Left renal cortex interstitium (tissue), 4 donors: ENCODE measurements at places on chromosomes 16 and 17. TPM values are rescaled to one million over a fixed set of nuclear protein-coding genes. Genes with fewer than 3 reads are reported as not detected.
A peak's percentile ranks its signal among the peaks of the same experiment; 100 is the strongest.

- peak; percentile 53 for DNase-seq
These were observed 12.9 kb downstream of the SYCE1L start for GRCh38 chr16:77211880-77212740.

GRCh38 chr17:47717979-47718621, 14.9 kb upstream of the TBX21 start:
- DNase-seq: no peak

- no peak for DNase-seq
These were observed 31.6 kb downstream of the AATF start for GRCh38 chr17:36980280-36980761.

DNA sequence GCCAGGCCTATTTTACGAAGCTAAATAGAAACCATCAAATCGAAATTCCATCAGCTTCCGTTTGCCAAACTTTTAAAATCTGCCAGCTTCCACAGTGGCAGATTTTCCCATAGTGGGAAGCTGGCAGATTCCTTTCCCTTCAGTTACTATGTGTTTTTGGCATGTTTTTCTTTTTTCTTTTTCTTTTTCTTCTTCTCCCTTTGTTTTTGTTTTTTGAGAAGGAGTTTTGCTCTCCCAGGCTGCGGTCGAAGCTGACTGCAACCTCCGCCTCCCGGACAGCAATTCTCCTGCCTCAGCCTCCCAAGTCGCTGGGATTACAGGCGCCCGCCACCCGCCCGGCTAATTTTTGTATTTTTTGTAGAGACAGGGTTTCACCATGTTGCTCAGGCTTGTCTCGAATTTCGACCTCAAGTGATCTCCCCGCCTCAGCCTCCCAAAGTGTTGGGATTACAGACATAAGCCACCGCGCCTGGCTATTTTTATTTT, 684 bp upstream of the CWC25 start:
- DNase-seq: no peak

- DNase-seq: no peak
These were observed 31.6 kb upstream of the ASIC2 start for GRCh38 chr17:33324736-33325135.

GRCh38 chr16:79834720-79835119, 234.2 kb upstream of the MAF start:
- no peak for DNase-seq

- DNase-seq: no peak
These were observed 18.8 kb downstream of the RPH3AL start for GRCh38 chr17:333626-334396.

DNA sequence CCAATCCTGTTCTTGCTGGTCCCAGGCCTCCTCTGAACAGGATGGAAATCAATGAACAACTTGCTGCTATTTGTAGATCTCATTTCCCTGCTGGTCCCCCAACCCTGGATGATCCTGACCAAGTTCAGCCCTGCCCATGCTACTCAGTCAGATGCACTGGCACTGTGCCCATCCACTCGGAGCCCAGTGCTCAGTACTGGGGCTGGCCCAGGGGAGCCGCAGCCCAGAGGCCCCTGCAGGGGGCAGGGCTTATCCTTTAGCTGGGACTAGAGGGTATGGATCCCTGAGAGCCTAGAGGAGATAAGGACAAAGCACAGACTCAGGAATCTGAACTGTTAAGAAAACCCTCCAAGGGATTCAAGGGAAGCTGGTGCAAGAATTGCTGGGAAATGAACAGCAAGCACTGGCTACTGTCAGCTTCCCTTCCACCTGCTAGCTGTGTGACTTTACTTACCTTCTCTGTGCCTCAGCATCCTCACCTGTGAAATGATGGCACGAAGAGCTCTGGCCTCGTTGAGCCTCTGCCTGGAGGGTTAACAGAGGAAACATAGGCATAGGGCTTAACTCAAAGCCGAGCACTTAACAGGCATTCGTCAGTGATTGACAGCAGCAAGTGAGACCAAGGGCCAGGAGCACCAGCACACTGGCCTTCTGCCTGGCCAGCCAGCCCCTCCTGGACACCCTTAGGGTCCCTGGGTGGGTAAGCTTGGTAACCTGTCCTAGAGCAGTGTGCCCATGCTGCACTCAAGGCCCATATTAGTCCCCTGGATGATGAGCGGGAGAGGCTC, 29.8 kb upstream of the C1QL1 start:
- no peak for DNase-seq

Gene JPT2
- 80.9 TPM for polyA plus RNA-seq

GRCh38 chr17:55652825-55653224, 69.8 kb downstream of the TMEM100 start:
- DNase-seq: no peak

Gene DBNDD1
- polyA plus RNA-seq: 14.4 TPM

- DNase-seq: no peak
These were observed 271.1 kb upstream of the CCL2 start for GRCh38 chr17:33983824-33984574.

Gene PRR35
- 13.6 TPM for polyA plus RNA-seq

DNA sequence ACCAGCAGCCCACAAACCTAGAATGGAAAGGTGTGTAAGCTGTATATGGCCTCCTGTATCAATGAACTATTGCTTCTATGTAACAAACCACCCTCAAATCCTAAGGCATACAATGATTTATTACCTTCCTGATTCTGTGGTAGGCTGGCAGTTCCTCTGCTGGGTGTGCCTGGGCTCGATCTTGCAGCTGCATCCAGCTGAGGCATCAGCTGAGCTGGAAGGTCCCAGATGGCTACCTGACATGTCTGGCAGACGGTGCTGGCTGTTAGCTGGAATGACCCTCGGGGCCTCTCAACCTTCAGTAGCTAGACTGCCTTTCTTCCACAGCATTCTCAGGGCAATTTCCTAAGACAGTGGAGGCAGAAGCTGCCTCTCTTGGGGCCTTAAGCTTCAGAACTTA, 152.7 kb downstream of the RAB11FIP4 start:
- no peak for DNase-seq

Gene CDT1
- 9.5 TPM for polyA plus RNA-seq

- DNase-seq: no peak
These were observed at the start of gene PNMT for GRCh38 chr17:39667945-39668924. Gene PNMT, plus strand, starts transcription at chr17:39668453. Its CDS starts 23 bp downstream, at chr17:39668476.

GRCh38 chr16:67428146-67428731, 2.7 kb upstream of the HSD11B2 start:
- no peak for DNase-seq

DNA sequence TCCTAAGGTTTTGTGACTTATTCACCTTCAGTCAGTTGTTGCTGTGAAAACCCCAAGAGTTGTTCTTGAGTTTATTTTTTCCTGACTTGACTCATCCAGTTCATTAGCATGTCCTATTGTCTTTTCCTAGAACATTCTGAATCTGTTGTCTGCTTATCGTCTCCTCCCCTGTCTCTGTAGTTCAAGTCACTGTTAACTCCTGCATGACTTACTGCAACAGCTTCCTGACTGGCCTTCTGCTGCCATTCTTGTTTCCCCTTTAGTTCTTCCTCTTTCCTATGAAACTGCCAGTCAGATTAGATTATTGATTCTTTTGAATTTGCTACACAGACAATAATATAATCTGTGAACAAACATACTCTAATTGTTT, 161.5 kb downstream of the FTO start:
- DNase-seq: no peak

DNA sequence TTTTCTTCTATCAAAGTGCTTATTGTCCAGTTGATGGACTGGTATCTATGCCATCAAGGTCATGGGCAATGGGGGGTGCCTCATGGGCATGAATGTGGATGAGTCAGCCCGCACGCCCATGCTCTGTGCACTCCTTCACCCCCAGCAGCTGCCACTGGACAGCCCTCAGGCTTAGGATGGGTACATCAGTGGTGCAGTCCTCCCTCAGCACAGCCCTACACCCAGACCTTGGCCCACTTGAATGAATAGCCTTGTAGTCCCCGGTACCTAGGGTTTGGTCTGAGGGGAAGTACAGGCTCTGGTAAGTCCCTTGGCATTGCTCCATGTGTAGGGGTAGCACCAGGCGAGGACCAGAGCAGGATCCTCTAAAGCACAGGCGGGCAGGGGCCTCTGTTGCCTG, 10.4 kb upstream of the GNA13 start:
- DNase-seq: no peak

Gene SMIM36
- polyA plus RNA-seq: not detected

Gene AXIN2
- 24.5 TPM for polyA plus RNA-seq

DNA sequence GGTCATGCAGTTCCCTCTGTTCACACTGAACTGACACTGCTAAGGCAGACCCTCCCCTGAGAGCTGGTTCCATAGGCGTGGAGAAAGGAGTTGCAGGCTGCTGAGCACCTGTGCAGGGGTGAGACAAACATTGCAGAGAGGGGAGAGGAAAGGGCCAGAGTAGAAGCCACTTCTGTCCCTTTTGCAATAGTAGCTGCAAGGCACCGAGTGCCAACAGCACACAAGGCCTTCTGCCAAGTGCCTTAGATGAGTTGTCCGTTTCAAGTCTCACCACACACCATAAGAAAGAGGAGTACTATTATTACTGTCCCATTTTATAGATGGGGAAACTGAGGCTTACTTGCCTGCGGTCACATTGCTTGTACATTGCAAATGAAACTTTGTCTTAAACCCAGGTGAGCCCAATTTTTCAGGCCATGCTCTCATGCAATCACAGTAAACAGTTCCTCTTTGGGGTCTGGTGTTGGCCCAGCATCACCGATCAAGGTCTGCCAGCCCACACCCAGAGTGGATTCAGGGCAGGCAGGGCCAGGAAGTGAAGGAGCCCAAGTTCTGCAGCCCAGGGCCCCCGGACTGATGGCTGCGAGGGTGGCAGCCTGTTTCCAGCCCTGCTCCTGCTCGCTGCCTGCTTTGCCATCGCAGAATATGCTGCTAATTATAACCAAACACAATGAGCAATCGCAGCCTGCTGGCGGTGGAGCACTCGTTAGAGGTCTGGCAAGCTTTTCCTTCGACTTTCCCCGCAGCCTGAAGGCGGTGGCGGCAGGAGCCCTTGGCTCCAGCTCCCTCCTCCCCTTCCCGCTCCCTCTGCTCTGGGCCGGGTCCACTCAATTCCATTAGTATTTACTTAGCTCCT, 36.8 kb upstream of the DYNLL2 start:
- DNase-seq: no peak

Gene MEOX1
- polyA plus RNA-seq: 12.8 TPM

- no peak for DNase-seq
These were observed 527.7 kb upstream of the SOX9 start for GRCh38 chr17:71593078-71593477.

Gene MEFV
- 0.18 TPM for polyA plus RNA-seq
